ENCODE measurements at places on chromosomes 6 and 20.

DNA sequence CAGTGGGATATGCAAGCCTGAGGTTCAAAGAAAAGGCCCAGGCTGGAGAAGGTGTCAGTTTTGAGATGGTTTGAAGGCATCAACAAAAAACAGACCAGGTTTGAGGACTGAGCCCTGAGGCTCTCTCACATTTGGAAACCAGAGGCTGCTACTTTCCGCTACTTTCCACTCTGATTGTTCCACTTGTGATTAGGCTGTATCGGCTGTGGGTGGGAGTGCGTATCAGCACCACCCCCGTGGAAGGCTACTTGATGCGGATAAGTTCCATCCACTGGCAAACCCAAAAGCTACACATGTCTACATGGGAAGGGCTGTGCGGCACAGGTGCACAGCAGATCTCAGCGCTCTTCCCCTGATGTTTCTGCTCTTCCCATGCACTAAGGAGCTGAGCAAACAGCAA is 198.7 kb downstream of the GMPR start:
- no peak for DNase-seq

- DNase-seq: no peak
These were observed 80.9 kb downstream of the DNAH8 start for GRCh38 chr6:38796006-38796405.

GRCh38 chr20:62587757-62588402 is 54.4 kb upstream of the SLCO4A1 start:
- DNase-seq: no peak

DNA sequence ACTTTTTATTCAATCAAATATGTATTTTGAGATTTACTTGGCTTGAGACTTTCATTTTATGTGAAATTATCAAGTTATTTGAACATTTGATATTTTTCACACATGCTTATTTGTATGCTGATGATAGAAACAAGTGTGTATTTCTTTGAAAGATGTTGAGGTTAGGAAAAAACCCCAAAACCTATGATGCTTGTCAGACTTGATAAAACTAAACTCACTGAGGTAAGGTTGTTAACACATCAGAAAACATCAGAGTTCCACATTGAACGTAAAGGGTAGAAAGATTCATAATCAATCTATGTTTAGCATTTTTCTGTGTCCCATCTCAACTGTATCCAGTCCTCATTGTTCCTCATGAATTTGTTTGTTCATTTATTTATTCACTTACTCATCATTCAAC is 12.2 kb downstream of the SF3B5 start:
- no peak for DNase-seq

- no peak for DNase-seq
These were observed 1.6 kb upstream of the PSMB8 start for GRCh38 chr6:32845384-32845884.

DNA sequence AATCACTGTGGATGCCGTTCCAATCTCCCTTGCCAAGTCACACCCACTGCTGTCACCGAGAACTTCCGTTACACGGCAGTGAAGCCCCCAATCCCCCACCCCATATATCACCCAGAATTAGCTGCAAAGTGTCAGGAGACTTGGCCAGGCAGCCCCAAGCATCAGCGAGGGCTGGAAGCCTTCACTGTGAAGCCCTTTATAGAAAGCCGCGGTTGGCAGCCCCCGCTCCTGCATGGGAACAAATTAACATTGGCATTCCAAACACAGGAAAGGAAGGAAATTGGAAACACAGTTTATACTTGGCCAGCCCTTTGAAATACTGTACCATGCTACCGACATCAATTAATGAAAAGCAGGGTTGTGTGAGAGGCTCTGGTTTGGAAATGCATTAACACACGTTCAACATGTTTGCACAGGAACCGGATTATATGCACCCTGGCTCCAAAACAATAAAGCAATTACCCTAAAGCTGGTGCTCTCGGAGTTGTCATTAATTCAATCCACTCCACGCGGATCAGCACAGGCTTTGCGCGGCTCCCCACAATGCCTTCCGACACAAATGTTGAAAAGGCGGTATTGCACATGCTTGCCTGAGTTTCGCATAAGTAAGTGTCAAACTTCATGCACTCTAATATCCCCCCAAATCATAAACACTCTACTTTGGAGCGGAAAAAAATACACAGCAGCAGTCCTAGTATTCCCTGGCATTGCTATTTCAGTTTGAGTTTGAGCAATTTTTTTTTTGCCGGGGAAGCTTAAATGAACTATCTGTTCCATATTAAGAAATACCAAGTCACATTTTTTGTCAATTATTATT is 7.1 kb downstream of the BMP7 start:
- no peak for DNase-seq

DNA sequence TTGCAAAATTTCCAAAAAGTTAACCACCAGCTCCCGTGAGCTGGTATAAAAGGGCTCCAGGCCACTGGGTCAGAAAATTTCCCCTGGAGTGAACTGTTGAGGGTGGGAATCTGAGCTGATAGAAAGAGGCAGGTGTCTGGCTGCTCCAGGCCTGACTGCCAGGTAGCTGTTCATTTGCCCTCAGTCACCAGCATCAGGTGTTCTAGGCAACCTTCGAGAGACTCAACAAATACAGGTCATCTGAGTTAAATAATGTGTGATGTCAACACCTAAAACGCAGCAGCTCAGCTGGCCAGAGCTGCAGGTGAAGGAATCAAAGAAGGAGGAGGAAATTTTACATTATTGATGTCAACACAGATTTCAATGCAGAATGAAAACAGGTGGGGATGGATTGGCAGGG is 46.7 kb downstream of the KCNK5 start:
- no peak for DNase-seq

GRCh38 chr20:695165-695866 is 19.7 kb upstream of the SCRT2 start:
- DNase-seq: no peak

DNA sequence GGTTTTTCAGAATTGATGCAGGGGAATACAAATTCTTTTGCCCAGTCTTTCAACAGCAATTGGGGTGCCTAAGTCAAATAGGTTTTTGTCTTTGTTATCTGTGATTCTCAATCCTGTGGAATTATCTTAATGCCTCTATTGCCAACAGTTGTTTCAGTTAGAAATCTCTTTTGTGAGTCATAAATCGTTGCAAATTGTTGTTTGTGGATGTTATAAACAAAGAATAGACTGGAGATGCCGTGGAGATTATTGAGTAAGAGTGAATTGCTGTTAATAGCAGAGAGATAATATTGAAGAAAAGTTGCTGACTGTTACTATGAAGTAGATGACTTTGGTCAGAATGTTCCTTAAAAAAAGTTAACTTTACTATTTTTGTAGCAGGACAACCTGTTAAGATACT is 63.7 kb upstream of the POPDC3 start:
- DNase-seq: no peak

DNA sequence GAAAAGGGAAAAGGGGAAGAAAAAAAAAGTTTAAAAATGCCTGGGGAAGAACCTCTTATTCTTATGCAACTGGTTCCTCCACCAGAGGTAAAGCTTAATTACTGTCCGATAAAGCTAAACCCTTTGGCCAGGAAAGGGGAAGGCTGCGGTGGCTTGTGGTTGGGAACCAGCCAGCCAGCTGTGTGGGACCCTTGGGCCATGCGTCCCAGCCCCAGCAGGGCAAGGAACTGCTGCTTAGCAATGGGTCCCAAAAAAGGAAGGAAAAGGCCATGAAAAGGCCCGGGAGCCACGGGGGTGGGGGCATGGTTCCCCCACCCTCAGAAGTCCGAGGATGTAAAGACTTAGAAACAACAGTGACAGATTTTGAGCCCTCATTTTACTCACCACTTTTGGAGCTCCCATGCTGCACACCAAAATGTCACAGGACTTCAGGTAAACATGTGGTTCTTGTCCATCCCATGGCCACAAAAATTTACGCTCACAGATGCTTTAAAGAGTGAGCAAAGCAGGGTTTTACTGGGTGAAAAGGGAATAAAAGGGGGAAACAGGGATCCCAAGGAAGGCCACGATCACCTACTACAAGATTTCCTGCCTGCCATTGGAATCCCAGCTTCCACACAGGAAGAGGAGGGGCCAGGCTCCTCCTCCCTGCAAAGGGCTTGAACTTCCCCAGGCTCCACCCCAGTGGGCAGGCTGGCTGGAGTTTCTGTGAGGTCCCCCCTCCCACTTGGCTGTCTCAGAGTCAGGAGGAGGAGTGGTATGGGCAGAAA is 1234.7 kb upstream of the GJE1 start:
- no peak for DNase-seq

GRCh38 chr6:383856-384255 is 7.7 kb upstream of the IRF4 start:
- DNase-seq: no peak

GRCh38 chr6:27986928-27987725 is 30.1 kb downstream of the OR2B6 start:
- DNase-seq: no peak

DNA sequence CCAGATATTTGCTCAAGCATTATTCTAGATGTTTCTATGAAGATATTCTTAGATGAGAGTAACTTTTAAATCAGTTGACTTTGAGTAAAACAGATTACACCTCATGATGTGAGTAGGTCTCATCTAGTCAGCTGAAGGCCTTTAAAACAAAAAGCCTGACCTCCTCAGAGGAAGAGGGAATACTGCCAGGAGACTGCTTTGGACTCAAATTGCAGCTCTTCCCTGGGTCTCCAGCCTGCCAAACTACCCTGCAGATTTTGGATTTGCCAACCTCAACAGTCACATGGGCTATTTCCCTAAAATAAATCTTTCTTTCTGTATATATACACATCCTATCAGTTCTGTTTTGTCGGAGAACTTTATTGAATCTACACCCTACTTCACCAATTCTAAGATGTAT is 182.5 kb upstream of the TENT5A start:
- no peak for DNase-seq

DNA sequence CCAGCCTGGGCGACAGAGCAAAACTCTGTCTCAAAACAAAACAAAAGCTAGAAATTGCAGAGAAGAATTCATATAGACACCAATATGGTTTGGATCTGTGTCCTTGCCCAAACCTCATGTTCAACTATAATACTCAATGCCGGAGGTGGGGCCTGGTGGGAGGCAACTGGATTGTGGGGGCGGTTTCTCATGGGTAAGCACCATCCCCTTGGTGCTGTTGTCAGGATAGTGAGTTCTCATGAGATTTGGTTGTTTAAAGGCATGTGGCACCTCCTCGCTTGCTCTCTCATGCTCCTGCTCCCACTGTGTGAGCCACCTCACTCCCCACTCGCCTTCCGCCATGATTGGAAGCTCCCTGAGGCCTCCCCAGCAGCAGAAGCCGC is 15.2 kb downstream of the NINL start:
- DNase-seq: no peak

DNA sequence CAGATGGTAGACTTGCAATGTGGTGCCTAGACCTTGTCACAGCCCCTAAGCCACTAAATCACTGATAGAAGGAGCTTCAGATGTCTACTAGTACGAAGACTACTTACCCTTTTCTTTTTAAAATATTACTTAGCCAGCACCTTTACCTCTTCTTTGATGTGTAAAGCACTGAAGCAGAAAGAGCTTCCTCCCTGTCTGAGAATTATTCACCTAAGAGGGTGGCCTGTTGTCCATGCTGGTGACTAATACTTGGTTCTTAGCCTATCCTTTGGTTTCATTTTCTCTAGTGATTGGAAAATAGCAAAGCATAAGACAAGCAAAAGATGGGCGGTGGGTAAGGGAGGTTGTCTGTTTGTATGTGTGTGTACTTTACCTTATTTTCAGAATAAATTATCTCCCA is 794.6 kb downstream of the TFAP2A start:
- DNase-seq: no peak
